ENCODE measurements at places on chromosomes 2 and 18. TPM values are rescaled to one million over a fixed set of nuclear protein-coding genes. Genes with fewer than 3 reads are reported as not detected.

Gene GPBAR1
- not detected for total RNA-seq

Gene SF3B1
- 199 TPM for total RNA-seq

Gene NAT8
- total RNA-seq = not detected

Gene ELAC1
- 18.5 TPM for total RNA-seq

Gene PRKD3
- 6.7 TPM for total RNA-seq

Gene NXPH2
- total RNA-seq = not detected

DNA sequence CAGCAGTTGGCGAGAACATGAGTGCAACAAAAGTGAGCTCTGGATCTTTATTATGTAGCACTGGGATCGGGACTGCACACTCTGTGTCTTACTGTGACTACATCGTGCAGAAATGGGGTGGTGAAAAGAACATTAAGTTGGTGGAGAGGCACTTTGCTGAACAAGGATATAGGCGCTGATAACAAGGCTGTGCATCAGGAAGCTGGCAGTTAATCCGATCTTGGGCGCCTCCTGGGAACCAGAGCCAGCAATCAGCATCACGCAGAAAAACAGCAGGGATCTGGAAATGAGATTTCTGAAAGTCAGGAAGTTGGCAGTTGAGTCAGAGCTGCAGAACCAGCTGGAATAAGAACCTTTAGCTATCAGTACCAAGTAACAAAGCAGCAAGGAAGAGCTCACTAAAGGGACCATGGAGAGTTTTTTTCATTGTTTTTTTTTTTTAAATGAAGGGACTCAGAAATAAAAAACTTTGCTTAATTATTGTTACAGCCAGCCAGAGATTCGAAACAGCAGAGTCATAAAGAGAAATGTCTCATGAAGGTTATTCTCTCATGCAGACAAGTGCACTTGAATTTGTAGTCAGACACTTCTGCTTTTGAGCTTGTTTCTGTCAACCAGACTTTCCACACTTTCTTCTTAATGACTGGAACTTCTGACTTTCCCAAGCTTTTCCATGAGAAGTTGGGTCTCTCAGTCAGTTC is 22.8 kb upstream of the MYO3B start:
- peak; percentile 59 for DNase-seq

DNA sequence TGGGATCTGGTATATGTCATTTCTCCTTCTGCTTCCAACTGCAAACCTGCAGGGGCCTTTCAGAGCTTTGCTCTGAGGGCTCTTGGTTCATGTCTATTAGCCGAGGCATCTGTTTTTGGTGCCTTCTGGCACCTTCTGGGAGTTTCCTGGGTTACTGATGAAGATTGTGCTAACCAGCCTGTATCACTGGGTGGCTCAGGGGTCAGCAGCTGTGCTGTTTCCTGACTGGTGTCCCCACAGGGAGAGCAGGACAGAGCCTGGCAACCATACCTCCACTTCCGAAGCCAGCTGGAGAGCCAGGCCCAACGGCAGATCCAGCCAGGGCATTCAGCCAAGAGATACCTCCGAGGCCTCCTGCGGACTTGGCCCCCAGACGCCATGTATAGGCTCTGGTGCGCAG is 17.5 kb downstream of the KIAA2012 start:
- peak; percentile 80 for DNase-seq

- DNase-seq = no peak
These were observed 7.8 kb downstream of the GRHL1 start for GRCh38 chr2:9959262-9959661.

DNA sequence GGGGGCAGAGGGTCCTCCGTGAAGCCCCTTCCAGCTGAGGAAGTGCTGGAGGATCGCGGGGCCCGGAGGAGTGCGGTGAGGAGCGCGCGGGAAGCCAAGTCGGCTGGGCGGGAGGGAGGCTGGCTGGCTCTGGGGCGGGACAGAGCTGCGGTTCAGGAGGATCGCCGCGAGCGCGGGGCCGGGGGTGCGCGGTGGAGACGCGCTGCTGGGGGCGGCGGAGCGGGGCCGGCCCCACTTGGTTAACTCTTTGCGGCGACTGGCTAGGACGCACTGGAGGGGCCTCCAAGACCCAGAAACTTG is 464 bp downstream of the CYBRD1 start:
- DNase-seq = no peak

- no peak for DNase-seq
These were observed 16.3 kb upstream of the MYO1B start for GRCh38 chr2:191228861-191229260.

- DNase-seq = no peak
These were observed 878.3 kb upstream of the ID2 start for GRCh38 chr2:7803515-7803914.

DNA sequence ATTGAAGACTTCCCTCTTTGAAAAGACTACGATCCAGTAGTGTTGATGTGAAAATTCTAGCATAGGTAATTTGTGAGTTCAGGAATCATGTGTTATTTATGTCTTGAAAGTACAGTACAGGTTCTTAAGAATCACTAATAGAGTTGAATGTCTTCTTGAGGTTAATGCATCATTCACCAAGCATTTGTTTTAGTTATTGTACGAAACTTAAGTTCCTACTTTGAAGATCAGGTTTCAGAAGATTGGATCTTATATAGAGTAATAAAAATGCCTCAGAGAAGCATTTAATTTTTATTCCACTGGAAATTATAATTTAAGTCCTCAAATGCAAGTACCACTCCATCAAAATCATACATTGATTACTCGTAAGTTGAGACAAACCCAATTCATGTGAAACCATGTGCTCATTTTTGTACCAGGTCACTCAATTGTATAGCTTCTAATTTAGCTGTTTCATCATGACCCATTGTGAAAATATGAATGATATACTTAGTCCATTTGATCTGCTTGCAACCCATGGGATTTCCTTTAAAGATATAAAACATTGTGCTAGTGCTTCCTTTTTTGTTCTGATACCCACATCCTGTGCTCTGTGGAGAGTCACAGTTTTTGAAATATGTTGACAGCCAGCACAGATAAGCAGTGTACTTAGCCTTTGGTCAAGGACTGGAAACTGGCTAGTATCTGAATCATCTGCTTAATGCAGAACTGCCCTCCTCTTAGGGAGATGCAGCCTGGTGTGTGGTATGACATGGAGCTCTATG is 22.5 kb upstream of the RAB27B start:
- DNase-seq = no peak

DNA sequence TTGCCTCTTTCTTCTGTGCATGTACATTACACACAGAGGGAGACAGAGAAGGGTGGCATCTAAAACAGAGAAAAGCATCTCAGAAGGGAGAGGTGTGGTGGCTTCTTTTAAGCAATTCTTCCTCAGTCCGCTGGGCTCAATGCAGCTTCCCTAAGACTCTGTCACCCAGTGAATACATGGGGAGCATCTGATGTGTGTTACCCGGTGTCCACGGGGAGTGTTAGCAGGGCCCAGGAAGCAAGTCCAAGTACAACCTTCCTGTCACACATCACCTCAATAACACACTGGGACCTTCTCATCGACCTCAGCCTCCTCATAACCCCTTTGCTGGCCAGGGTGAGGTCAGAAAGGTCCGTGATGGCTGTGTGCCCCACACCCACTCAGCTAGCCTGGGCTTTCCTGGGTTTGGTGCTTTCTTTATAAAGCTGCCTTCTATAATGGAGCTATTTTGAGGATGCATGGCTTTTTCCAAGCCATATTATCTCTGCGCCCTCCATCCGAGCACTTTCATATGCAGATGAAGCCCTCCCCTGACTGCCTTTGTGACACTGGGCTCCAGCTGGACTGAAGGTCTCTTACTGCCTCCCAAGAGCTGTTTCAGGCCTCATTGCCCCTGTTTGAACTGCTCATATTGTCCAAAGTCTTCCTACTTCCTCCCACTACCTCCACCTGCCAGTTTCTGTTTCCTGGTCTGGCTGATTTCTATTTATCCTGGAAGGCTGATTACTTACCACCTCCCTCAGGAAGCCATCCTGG is 21.4 kb downstream of the TNFRSF11A start:
- DNase-seq = no peak

DNA sequence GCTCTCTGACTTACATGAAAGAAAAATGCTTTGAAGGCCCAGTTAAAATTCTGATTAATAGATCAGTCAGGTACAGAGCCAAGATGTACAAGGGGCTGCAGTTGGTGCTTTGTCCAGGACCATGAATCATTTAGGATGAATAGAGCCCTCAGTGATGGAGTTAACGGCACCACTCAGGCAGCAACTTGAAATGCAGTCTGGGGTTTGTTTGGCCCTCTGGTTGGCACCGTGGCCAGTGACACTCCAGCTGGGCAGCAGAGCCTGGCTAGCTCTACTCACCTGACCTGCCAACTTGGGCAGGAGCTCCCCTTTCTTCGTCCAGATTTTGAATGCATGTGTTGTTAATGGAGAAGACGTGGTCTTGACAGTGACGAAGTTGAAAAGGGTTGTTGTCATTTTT is 493.0 kb upstream of the ACVR2A start:
- DNase-seq = no peak

DNA sequence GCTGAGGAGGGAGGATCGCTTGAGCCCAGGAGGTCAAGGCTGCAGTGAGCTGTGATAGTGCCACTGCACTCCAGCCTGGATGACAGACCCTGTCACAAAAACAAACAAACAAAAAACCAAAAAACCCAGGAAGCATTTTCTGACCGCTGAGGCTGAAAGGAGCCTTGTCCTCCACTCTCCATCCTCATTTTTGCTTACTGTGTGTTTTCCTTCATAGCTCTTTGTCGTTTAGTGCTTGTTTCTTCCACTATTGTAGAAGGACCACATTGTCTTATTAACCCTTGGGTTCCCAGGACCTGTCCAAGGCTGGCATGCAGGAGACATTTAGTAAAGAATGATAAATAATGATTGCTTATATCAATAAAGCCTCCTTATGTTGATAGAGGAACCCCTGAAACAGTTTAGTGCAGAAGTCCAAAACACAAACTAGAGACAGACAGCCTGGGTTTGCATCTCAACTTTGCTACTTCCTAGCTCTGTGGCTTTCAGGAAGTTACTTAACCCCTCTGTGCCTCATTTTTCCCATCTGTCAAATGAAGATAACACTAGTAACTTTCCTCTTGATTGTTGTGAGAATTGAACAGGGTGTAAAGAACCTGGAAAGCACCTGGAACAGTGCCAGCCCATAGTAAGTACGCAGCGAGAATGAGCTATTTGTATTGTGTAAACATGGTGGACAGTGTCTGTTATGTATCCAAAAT is 126.0 kb downstream of the LPIN1 start:
- no peak for DNase-seq

GRCh38 chr2:7515327-7515726 is 598.1 kb downstream of the RNF144A start:
- no peak for DNase-seq

- DNase-seq = no peak
These were observed 230.9 kb downstream of the LOXHD1 start for GRCh38 chr18:46426021-46426678.

DNA sequence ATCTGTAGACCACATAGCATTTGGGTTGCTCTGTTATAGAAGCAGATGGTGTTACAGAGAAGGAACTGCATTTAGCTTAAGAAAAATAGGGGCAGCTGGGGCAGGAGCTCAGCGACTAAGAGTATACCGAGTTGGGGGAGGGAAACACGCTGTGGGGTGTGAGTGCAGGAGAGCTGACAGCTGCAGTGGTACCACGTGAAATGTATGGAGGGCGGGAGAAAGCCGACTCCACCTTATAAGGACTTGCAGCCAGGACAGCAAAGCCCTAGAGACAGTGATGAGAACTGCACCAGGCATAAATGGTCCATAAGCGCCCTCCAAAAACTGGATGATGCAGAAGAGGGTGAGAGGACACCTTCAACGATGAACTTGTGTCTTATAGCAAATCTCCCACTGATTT is 237.6 kb downstream of the PRKCE start:
- DNase-seq = no peak

DNA sequence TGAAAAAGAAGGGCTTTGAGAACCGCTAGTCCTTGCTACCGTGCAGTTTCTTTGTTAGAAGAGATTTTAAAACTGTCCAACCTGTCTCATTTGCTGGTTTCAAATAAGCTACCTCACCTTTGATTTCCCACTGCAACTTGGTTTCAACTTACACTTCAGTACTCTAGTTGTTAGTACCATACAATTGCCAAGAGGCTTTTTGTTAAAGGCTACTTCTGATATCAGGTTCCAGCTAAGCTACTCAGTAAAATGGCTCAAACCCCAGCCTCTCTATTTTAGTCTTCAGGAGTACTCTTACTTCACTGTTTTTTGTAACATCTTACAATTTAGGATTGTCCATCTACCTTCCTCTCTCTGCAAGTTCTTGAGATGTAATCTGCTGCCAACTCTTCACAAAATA is 91.6 kb downstream of the INO80D start:
- no peak for DNase-seq

DNA sequence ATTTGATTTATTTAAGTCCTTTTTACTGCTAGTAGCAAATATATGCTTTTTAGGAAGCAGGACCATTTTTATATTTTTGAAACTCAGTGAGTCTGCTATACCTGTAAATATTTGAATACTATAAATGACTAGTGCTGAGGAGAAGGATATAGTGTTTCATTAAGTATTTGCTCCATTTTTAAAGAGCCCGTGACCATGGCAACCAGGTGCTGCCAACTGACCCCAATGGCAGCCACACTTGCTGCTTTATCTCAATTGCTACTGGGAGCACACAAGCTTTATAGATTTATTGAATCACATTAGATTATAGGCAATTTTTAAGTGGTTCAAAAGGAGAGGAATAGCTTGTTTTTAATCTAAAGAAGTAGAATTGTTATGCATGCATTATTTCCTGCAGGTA is 142.0 kb downstream of the SCG2 start:
- no peak for DNase-seq

DNA sequence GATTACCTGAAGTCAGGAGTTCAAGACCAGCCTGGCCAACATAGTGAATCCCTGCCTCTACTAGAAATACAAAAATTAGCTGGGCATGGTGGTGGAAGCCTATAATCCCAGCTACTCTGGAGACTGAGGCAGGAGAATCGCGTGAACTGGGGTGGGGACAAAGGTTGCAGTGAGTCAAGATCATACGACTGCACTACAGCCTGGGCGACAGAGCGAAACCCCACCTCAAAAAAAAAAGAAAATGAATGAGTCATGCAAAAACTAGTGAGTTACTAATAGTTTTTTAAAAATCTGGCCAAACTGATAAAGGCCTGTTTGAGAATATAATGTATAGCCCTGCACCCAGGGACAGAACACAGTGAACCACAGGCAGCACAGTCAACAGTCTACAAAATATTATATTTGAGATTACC is 17.5 kb downstream of the AFG3L2 start:
- no peak for DNase-seq

DNA sequence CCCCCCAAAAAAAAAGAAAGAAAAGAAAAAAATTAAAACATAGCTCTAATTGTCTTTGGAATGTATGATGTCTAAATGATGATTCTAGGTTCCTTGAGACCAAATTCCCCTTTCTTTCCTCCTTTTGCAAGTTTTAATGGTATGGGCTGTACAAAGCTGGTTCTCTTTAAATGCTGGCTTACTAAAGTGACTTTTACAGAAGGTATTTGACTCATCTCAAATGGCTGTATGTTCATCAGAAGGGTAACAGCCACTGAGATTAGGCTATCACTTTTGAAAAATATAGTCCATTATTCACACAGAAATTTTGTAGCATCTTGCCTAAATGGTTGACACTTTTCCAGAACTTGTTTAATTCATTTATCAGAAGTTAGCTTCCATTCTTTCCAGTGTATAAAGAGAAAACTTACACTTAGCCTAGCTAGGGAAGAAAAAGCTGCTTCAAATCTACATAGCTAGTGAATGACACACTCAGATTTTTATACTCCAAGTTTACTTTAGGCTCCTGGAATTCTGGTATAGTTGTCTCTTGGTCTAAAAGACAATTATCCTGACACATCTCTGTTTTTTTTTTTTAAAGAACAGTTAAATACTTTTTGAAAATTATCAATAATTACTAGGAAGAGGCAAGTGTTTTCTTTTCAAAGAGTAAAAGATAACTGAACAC is 622.6 kb downstream of the LRP1B start:
- no peak for DNase-seq

Data from G401 (cell line).